ENCODE measurements at places on chromosomes 5 and 9.

DNA sequence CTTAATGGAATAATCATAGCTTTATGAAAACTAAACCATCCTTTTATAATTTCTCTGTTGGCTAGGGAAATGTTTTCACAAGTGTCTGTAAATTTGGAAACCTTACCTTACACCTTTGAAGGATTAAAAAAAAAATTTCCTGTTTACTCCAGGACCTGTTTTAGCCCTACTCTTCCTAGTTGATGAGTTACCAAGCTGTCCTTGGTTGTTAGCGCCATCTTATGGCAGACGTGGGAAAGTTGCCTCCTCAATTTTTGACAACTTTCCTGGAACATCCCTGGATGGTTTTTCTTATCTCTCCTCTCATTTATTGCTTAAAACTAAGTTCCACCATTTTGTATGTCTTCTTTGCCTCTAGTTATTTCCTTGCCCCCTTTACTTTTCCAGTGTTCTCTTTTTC, 25.7 kb downstream of the ZSWIM6 start:
- no peak for DNase-seq

DNA sequence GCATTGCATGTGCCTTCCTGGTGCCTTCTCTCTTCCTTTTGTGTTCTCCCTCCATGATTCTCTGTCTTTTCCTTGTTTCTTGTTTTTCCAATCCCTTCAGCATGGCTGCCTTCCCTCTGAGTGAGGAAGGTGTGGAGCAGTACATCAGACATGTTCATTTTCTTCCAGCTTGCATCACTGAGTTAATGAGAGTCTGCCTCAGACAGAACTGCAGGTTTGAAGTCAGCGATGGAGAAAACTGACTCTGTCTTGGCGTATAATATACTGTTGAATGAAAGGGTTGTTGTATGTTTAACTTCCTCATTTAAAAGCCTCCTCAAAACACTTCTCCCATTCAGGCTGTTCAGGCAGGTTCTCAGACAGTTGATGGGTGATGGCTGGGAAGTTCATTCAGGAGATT, 129.3 kb downstream of the KDM4C start:
- DNase-seq = no peak

DNA sequence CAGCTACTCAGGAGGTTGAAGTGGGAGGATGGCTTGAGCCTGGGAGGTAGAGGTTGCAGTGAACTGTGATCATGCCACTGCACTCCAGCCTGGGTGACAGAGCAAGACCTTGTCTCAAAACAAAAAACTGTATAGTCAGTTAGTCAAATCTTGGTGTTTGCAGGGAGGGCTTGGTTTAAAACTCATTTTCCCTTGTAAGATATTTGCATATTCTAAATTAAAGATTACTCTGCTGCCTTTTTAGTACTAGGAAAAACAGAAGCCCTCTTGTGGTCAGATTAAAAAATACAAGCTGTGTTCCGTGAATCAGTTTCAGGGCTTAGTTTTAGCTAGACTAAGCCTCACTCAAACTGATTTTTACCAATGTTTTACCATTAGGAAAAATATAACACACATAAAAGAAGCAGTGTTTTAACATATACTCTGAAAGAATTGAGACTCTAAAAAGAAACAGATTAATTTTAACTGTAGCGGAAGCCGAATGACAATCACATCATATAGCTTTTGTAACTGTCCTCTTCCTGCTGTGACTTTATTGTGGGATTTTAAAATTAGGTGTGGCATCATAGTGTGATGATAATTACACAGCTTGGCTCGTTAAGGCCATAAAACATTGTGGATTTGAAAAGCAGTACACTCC, 84.9 kb upstream of the BASP1 start:
- DNase-seq = no peak

GRCh38 chr5:173310861-173311785, 17.1 kb downstream of the STC2 start:
- DNase-seq = no peak

DNA sequence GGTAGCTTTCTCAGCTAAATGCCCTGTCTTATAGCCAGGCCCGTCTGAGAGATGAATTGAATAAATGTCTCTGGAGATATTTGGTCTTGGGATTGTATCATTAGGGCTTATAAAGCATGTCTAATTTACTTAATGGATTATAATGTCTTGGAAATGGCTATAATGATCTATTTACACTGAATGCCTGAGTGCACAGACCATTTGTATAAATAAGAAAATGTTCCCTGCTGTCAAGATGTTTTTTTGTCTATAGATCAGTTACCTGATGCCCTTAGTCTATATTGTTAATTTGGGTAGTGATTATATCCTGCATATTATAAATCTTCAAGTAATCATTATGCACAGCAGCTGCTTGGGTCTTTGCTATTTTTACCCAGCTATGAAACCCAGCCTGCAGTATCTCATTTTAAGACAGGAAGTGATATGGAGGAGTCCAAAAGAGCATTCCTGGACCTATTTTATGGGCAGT, 112.9 kb upstream of the ACTBL2 start:
- DNase-seq = no peak

GRCh38 chr9:21027295-21027694, 4.1 kb downstream of the HACD4 start:
- DNase-seq = no peak
